ENCODE measurements at places on chromosomes 5 and 9.

DNA sequence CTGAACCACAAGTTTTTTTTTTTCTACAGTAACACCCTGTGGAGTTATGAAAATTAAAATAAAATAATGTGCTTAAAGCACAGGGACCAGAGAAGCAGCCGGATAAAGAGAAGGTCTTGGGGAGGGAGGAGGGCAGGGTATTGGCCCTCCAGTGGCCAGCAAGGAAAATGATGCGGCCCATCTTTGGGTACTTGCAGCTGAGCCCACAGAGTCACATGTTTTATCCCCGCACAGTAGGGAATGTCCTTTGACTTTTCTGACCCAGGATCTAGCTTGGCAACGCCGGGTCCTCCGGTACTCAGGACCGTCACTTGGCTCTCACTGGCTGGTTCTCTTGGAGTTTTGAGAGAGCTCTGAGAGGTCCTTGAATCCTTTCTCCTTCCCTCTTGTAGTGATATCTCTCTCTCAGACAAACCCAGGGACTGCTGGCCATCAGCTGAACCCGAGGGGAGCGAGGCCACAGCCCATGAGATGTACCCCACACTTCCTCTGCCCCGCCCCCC lies 35.3 kb upstream of the HSPA9 start:
- DNase-seq: no peak

DNA sequence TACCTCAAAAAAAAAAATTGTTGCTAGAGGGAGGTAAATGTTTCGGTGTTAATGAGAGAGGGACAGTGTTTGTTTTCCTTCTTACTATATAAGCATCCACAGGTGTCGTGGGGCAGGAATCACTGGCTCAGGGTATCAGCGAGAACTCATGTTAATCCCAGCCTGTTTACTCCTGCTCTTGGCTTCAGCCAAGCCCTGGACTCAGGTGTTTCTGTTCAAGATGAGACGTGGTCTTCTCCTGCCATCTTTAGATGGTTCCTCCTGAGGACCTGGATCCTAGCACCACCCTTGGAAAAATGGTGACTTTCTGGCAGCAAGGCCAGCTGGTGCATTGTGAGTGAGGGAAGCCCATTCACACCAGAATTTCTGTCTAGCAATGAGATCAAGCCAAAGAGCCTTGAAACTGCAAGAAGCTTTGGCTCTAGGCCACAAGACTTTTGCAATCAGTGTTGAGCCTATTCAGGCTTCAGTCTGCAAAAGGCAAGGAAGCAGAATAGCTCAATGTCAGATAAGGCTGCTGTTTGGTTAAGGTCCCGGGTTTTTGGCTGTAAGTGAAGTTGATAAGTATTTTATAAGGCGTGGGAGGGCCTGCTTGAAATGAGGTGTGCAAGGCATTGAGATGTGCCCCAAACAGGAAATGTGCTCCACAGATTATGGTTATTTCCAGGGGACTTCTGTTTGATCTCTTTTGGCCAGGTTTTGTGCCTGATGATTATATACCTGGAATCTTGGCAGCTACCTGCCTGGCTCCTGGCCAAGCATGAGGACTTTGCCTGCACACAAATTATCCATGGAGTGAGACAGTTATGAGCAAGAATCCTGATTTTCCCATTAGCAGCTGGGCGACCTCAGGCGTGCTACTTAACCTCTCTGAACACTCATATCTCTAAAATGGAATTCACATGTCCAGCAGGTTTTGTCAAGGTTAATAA lies 99.8 kb downstream of the TENT4A start:
- DNase-seq: no peak

- DNase-seq: no peak
Measured at GRCh38 chr5:176846335-176847140, 36.2 kb downstream of the UNC5A start.

DNA sequence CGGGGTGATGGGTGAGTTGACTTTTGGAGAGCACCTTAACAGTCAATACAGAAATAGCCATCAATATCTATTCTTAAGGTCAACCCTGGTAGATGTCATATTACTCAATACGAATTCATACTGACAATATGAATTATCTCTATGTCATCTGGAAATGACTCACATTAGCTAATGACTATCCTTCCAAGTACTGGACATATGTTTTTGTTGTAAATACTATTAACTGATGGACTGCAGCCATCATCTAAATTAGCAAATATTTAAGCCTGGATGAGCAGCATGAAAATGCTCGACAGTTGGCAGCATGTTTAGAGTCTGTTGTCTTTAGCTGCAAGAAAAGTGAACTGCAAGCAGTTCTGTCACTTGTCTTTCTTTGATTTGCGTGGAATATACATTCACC lies 19.6 kb upstream of the ISOC1 start:
- no peak for DNase-seq

- no peak for DNase-seq
Measured at GRCh38 chr5:36704131-36704530, 97.7 kb downstream of the SLC1A3 start.

Data from HS-27A (cell line).